Posterior cingulate gyrus (tissue), 11 donors: ENCODE measurements at places on chromosomes 3 and 15.

- peak; percentile 90 for DNase-seq
Observed at GRCh38 chr15:52103217-52104207, 9.1 kb downstream of the BCL2L10 start.

- no peak for DNase-seq
Observed at GRCh38 chr15:42059661-42060476, 34.5 kb downstream of the PLA2G4D start.

DNA sequence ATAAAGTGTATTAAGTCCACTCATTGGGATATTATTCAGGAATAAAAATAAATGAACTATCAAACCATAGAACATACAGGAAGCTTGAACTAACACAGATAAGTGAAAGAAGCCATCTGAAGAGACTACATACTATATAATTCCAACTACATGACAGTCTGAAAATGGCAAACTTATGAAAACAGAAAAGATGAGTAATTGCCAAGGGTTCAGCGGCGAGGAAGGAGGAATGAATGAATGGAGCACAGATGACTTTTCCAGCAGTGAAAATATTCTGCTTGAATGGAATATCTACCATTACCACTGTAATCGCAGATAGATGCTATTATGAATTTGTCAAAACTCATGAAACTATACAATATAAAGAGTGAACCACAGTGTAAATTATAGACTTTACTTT lies 79.7 kb downstream of the PEAK1 start:
- no peak for DNase-seq

DNA sequence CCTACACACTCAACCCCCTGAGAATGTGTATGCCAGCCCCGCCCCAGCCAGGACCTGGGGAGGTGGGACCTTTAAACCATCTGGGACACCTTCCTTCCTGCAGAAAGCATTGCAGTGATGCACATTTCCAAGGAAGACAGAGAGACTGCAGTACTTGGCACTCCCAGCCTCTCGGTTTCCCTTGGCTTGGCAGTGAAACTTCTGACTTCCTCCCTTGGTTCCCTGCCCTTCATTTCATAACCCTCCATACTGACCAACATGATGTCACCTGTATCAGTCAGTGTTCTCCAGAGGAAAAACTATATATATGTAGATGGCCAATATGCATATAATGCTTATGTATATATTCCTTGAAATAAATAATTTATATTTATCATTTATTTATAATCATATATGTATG lies 103.2 kb downstream of the SST start:
- DNase-seq, result no peak

DNA sequence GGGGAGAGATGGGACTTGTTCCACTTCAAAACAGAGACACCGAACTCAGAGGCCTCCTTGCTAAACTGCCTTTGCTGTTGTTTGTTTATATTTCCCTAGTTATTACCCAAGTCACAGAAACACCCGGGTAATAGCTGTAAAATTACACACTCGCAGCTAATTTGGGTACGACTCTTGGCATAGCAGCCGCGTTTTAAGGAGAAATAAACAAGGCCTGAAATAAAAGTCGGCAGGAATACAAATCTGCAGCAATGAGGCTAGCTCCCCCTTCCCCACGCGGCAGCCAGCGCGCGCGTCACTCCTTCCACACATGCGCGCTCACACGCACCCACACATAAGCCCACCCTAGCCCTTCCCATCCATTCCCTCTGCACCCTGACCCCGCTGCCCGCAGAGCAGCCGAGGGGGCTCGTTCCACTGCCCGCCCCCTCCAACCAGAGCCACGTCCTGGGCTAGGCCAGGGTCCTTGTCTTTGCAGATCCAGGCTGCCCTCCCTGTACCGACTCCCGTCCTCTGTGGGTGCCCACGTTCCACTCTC lies 67.3 kb downstream of the LINGO1 start:
- DNase-seq, result no peak

DNA sequence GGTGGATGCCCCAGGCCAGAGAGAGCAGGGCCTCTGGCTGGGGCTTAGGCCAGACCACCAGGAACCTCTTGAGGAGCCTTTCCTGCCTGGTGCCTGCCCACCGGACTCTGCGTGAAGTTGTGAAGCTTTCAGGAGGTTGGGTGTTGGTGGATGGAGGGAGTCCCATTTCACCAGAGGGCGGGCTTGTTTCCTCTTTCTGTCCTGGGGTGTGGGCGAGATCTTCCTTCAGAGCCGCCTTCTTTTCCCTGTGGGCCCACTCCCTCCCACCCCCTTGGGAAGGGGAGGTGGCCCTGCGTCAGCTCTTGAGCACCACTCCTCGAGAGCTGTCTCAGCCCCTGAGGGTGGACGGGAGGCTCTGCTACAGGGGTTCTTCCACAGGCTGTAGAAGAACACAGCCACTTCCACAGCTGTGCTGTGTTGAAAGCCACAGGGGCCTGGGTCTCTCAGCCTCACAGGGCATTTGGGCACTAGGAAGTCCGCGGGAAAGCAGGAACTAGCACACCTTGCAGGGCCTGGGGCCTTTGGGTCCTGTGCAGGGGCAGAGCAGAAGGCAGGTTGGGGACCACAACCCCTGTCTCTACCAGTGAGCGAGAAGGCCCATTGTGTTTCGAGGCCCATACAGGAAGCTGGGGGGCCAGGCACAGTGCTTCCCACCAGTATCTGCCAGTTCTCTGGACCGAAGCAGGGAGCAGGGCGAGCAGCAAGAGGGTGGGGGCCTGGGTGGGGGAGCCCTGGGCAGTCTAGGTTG lies 2.1 kb downstream of the AMIGO3 start:
- peak; percentile 50 for DNase-seq

GRCh38 chr3:128760881-128761280 lies 34.9 kb downstream of the RAB7A start:
- no peak for DNase-seq

DNA sequence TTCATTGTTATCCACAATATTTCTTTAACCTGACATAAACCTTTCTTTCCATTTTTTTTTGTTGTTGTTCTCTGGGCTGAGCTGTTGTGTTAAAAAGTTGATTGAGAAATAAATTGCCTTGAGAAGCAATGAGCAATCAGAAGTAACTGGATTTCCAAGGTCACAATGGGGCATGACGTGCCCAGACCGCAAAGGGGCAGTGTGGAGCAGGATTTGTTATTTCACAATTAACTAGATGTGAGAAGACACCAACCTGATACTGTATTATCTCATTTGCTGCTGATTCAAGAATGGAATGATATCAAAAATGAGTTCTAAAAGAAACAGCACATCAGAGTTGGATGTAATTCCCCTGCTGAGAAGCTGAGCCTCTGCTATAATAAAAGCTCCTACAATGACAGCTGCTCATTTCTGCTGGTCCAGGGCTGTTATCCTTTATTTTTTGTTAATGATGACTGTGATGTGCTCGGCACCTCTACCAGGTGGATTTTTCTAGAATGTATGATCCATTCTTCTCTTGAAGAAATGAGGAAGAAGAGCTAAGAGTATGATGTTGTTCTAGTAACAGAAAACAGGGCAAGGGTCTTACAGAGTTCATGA lies 28.1 kb downstream of the CPNE4 start:
- DNase-seq, result peak; percentile 70

- DNase-seq, result no peak
Observed at GRCh38 chr3:13372126-13372525, 48.0 kb downstream of the NUP210 start.
